CD4-positive, alpha-beta T cell treated with Interleukin-4 for 4 hours (primary cell): ENCODE measurements at places on chromosomes 1 and 21.
A peak's percentile ranks its signal among the peaks of the same experiment; 100 is the strongest.

GRCh38 chr1:106995970-106996369 lies 60.5 kb upstream of the PRMT6 start:
- DNase-seq, result no peak

DNA sequence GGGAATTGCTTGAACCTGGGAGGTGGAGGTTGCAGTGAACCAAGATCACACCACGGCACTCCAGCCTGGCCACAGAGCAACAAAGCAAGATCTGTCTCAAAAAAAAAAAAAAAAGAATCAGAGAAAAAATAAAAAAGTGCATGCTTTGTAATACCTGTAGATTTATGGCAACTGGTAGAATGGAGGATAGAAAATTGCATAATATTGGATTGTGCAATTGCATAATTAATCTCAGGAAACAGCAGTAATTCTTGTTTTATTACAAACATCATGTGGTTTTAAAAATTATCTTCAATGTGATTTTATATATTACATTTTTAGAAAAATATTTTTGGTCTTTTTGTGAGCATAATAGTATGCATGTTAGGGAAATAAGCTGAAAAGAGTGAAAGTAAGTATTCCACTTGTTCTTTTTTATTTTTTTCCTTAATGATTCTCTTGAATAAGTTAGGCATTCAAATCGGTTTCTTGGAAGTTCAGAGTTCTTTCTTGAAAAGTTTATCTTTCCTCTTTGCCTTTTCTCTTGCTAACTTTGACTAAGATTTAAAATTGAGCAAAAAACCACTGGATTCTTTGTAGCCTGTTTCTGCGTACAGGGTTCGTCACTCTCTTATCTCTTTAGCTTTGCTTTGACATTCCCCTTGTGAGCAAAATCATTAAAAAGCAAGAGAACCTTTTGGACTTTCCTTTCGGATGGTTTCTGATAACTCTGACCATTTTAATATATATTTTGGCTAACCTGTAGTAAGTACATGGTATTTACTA lies 127.5 kb upstream of the ADAMTS5 start:
- no peak for DNase-seq

DNA sequence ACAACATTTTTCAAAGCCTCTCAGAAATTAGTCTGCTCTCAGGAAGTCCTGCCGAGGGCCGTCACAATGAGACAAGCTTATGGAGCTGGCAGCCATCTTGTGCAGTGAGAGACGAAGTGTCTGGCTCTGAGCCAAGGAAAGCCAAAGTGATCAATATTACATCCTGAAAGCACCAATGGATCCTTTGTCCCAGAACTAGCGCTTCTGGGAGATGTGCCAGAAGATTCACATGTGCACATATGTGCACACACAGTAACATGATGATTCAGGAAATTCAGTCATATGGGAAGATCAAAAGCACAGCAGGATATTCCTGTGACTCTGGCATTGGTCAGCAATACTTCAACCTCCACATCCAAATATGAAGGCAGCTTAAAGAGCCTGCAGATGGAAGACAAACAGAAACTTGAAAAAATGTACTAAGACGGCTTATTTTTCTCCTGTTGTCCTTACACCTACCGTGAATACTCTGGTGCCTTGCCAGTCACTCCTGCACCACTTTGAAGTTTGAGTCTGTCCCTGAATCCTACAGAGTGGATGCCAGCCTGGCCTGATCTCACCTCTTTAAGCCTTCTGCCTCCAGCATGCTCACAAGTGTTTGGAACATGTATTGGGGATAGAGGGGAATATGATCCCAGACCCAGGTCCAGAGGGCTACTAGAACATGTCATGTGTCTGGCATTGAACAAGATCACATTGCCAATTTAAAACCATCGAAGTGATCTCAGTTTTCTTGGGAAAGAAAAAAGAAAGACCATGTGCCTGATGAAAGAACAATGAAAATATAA lies 44.5 kb upstream of the PRRX1 start:
- DNase-seq, result no peak

DNA sequence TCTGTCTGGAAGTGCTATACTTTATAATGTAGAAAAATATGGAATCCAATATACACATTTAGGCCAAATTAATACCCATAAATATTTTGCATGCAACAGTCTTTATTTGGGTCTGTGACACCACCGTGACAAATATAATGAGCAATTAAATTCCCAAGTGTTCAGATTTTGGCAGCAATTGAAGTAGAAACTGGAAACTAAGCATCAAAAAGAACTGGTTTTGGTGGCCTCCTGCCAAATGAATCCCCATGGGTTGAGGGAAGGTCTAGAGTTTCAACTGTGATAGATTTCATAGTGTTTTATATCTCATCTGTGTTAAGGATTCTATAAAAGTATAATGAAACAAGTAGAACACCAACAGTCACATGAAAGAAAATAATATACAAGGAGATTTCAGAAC lies 88.4 kb downstream of the DPYD start:
- DNase-seq, result no peak

DNA sequence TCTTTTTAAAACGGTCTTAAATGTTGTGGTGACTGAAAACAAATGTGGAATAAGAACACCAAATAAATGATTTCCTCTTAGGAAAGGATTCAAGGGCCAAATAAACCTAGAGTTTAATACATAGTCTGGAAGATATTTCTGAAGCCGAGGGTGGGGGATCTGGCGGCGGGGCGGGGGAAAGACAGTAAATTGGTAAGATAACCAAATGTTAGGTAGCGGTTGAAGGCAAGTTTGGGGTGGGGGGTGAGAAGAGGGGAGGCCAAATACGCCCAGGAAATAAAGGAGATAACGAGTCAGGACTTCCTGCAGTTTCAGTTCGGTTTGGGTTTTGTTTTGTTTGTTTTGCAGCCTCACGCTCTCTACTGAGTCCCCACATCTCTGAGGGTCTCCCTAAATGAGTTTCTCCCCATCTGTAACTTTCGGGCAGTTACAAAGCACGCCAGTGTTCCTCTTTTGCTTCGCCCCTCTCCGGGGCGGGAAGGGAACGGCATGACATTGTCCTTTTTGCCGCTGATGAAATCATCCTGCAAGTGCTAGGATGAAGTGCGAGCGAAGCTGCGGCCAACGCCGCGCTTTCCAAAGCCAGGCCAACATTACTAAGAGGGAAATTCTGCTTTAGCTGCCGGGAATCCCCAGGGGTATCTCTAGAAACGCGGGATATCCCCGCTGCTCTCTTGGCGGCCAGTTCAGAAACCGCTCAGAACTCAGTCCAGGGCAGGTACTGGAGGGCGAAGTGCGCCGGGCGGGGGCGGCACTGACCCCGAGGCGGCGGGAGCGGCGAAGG lies 844 bp downstream of the NIBAN1 start:
- DNase-seq, result peak; percentile 70

GRCh38 chr1:81549588-81550127 lies 251.1 kb upstream of the ADGRL2 start:
- no peak for DNase-seq

DNA sequence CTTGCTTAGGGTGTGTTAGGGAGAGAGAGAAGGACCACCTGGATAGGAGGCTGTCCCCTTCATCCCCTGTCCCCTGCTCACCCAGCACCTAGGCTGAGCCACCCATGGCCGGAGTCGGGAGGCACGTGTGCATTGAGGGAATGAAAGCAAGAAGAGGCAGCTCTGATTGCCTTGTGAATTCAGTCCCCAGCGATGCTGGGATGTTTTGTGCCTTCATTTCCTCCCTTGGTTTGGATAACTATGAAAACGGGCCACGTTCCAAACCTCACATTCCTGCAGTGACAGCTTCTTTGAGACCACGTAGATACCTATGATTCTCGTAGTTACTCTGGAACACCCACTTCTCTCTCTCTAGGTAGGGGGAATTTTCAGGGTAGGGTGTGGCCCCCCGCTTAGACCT lies 67.1 kb downstream of the MAN1C1 start:
- DNase-seq, result no peak

- no peak for DNase-seq
Observed at GRCh38 chr1:88472714-88473113, 211.4 kb upstream of the PKN2 start.

DNA sequence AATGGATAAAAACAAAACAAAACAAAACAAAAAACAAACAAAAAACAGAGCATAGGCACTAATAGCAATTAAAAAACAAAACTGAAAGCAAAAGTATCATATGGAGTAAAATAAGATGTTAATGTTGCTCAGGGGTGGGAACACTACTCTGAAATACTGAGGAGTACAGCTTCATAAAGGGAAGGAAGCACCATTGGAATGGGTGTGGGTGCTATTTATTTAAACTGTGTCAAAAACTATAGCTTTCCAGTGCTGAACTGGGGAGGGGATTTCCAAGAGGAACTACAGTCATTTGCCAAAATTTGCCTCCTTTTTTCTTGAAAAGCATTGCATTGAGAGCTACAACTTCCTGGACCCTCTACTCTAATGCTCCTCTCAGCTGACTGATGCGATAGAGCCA lies 40.0 kb downstream of the SPTA1 start:
- DNase-seq, result peak; percentile 11

GRCh38 chr1:235060607-235061470 lies 67.8 kb downstream of the TOMM20 start:
- no peak for DNase-seq

DNA sequence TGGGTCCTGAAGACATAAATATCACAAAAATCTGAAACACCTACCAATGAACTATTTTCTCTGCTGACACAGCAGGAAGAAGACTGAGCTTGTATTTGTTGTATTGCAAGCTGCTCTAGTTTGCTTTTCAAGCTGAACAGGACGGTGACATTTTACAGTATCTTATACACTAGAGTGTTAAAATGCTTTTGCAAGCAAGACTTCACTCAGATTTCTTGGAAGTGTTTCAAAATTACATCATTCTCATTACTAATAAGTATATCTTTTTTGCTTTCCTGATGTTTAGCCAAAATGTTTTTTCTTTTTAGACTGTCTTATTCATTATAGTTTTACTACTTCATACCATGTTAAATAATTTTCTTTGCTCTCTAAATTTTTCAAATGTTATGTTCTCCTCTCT lies 427.1 kb upstream of the CXADR start:
- DNase-seq, result no peak

DNA sequence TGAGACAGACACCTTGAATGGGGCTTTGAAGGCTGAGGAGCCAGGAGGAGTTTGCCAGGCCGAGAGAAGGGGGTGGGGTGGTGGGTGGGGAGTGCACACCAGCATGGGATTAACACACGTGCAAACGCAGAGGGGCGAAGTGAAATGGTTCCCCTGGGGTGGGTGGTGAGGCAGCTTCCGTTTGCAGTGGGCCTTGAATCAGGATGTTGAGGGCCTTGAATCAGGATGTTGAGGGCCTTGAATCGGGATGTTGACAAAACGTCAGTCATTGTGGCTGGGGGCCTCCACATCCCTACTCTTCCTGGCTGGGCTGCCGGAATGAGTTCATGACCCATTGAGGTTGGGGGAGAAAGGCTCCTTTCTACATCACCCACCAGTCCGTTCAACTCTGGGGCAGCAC lies 16.6 kb downstream of the LDLRAP1 start:
- DNase-seq, result no peak

DNA sequence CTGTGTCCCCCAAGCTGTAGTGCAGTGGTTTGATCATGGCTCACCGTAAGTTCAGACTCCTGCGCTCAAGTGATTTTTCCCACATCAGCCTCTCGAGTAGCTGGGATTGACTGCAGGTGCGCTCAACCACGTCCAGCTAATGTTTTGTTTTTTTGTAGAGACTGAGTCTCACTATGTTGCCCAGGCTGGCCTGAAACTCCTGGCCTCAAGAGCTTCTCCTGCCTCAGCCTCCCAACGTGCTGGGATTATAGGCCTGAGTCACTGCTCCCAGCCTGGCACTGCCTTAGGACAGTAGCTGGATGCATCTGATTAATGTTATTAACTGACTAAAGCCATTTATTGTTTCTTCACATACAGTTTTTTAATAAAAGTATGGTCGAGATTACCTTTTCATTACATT lies 40.2 kb downstream of the RNF11 start:
- DNase-seq, result no peak

DNA sequence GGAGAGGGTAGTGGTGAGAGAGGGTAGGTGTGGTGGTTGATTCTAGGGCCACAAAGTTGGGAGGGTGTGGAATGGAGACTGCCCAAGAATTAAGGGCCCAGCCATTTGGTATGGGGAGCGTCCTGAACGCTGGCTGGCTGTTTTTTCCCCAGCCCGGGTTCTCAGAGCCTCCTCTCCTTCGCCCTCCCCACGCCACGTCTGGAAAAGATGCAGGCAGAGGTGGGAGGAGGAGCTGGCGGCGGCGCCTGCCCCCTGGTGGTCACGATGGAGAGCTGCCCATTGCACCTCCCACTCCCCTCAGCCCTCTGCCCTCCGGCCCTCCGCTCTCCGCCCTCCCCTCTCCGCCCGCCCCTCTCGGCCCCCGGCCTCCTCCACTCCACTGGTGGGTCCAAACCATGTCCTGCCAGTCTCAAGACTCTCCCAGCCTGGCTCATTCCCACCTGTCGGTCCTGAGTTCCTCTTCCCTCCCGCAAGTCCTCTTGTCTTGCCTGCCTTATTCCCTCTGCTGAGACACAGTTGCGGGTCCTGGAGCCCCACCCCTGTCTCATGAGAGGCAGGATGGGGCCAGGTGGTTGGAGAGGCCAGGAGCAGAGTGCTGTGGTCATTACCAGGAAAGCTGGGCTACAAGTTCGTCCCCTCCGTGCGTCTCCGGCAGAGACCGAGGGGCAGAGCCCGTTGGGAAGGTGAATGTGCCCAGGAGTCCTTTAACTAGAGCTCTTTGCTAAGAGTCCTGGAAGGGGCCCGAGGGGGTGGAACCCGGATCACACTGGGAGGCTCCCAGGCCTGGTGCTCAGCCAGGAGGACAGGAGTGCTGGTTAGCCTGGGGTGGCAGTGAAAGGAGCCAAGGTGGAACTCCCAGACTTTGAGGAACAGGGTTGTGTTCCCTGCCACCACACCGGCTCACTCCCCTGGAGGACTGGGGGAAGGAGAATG lies 22.6 kb downstream of the ETNK2 start:
- DNase-seq, result peak; percentile 37
